ENCODE measurements at places on chromosomes 12 and 14.

DNA sequence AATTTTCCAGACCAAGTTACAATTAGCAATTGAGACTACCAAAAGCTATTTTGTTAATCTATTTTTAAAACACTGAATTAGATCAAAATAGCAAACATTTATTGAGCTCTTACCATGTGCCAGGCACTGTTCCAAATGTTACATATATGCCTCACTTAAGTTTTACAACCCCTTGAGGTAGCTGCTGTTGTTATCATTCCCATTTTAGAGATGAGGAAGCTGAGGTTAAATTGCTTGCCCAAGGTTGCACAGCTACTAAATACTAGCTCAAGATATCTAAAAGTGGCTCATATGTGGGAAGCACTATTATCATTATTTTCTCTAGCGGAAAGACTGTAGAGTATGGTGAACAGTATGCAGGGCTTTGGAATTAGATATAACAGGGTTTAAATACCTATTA is 19.5 kb upstream of the NAP1L1 start:
- no peak for DNase-seq

DNA sequence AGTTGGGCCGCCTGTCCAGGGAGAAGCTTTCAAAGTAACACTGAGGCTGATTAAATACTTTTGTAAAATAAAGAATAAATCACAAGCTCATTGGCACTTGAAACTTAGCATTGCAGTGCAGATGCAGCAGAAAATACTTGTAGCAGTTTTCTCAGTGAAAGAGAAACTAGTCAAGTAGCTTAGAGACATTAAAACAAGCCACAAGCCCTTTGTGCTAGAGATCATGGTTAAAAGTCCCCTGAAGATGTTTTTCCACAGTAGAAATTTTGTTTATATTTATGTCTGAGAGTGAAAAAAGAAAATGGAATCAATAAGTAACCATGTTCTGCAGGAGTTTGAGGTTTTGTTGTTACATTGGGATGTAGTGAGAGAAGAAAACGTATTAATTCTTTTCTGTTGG is 5.9 kb downstream of the PSEN1 start:
- no peak for DNase-seq

DNA sequence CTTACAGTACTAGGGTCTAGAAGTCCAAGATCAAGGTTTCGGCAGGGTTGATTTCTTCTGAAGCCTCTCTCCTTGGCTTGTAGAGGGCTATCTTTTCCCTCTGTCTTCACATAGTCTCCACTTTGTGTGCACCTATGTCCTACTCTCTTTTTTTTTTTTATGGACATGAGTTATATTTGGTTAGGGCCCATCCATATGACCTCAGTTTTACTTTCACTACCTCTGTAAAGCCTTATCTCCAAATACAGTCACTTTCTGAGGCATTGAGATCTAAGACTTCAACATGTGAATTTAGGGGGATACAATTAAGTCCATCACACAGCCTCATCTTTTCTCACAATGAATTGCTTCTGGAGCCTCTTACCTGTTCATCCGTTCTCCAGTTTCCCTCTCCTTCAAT is 5.9 kb upstream of the SPTB start:
- DNase-seq: no peak

DNA sequence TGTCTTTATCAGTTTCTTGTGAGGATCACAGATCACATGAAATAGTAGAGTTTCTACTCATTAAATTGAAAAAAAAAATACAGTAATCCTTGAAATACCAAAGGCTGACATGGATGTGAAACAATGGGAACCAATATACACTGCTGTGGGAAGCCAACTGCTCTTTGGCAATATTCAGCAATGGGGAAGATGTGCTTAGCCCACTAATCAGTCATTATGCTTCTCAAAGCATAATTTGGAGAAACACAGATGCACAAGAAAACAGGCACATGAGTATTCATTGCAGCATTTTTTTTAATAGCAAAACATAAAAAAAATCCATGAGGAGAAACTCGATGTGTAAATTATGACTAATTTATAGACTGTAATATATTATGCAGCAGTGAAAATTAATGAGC is 40.6 kb downstream of the A2M start:
- DNase-seq: no peak

DNA sequence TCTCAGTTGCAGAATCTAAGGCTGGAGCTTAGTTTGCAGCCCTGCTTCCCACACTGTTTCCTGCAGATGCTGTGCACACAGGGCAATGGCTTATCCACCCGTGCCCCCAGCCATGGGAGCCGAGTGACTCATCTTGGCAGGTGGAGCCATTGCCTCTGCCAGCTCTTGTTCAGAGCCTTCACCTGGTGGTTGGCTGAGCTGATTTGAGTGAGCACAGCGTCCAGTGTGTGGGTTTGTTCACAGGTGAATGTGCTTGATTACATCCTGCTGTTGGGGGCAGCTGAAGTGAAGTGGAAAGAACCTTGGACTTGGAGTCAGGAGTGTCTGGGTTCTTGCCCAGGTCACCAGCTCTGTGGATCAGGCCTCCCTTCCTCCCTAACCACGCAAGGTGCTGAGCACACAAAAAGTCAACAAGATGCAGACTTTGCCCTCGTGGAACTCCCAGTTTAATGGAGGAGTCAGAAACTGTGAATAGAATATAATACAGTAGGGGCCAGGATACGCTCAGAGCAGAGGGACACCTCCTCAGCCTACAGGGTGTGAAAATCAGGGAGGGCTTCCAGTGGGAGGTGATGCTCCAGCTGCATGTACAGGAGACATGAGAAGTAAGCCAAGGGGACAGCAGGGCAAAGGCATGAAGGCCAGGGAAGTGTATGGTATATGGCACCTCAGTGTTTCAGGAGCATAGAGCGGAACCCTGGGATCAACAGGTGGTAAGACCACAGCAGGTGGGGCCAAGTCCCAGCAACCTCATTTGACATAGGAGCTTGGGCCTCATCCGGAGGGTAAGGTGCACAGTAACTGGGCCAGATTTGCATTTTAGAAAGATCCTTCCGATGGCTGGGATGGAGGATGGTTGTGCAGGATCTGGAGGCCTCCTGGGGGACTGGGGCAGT is 22.8 kb downstream of the JDP2 start:
- no peak for DNase-seq

DNA sequence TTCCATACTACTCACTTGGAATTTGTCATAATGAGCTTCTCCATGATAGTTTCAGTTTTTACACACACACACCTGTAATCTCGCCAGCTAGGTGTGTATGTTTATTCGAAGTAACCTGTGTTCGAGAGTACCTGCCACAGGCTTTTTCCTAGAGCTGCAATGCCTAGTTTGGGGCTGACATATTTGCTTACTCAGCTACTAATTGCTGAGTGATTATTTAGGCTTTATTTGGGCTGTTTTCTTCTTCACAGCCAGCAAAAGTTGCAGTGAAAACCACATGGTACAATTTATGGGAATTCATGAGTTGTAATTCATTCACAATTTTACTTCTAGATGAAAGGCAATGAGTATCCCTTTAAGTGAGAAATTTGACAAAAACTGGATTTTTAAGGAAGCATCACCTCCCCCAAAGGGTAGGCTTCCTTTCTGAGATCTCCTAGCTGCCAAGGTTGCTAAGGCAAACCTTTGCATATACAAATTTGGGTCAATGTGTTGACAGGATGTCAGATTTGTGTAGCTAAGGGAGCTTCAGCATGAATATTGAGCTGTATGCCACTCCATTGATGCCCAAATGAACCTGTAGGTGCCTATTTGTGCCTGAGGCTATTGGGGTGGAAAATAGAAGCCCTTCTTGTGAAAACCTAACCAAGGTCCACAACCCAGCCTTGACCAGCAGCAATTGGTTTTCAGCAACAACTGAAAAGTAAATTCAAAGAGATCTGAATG is 108.7 kb upstream of the OTX2 start:
- DNase-seq: no peak

- peak; percentile 42 for DNase-seq
Measured at GRCh38 chr14:20624495-20625070, 16.9 kb downstream of the OR6S1 start.

GRCh38 chr12:21613931-21614330 is 9.3 kb upstream of the GYS2 start:
- no peak for DNase-seq

DNA sequence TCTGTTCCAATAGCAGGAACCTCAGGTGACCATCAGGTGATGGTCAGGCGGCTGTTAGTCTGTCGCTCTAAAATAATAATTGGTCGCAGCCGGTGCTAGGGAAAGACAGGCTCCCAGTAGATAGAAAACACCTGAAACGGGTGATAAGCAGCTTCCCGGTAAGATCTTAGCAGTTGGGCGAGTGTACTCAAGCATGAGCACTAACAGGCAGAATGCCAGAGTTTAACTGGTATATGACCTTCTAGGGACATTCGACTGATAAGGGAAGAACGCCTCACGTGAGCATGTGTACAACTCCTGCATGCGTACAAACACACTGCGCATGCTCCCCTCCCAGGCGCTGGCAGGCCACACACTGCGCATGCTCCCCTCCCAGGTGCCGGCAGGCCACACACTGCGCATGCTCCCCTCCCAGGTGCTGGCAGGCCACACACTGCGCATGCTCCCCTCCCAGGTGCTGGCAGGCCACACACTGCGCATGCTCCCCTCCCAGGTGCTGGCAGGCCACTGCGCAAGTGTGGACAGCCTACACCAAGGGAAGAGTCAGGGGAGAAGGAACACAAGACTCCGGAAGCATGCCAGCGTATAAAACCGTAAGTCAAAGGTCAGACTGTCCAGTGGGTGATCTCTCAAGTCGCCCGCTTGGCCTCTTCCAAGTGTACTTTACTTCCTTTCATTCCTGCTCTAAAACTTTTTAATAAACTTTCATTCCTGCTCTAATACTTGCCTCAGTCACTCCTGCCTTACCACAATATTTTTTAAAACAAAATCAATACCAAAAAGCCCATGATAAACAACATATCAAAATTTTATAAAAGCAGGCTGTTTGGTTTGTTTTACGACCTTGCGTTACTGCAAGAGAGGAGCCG is 24.5 kb downstream of the GPRC5D start:
- DNase-seq: peak; percentile 48

DNA sequence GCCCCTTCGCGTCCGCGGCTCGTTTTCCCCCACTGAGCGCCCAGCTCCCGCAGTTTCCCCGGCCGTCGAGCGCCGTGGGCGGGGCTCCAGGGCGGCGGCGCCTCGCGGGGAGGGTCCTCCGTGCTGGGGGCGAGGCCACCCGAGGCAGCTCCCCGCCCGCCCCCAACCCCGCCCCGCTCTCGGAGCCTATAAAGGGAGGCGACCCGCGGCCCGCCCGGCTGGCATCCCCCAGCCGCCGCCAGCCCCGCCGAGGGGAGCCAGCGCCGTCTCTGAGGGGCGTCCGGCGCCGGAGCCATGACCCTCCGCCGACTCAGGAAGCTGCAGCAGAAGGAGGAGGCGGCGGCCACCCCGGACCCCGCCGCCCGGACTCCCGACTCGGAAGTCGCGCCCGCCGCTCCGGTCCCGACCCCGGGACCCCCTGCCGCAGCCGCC is at the start of gene TAMALIN:
TAMALIN (plus strand) TSS at position 221 of the 432 bp plus-strand sequence; CDS start at position 295, 74 bp downstream.
- DNase-seq: peak; percentile 79

- DNase-seq: no peak
Measured at GRCh38 chr12:115794659-115795081, 482.8 kb downstream of the MED13L start.

- DNase-seq: no peak
Measured at GRCh38 chr14:81172353-81172752, 48.4 kb downstream of the GTF2A1 start.

GRCh38 chr14:25431211-25432076 is 381.5 kb upstream of the STXBP6 start:
- DNase-seq: peak; percentile 5

DNA sequence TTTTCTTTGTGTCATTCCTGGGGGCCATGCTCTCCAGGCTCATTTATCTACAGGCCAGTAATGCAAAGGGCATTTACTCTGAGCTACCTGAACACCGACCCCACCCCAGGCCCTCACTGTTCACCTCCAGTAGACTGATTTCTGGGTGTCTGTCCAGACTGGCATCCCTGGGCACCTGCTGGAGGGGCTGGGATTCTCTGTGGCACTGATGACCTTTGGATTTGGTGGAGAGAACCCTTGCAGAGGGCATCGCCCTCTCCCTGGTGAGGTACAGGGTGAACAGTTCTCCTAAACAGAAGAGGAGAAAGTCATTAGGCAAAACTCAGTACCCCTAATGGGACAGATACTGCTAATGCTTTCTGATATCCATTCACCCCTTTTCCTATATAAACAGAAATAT is 27.1 kb upstream of the RIMBP2 start:
- no peak for DNase-seq

DNA sequence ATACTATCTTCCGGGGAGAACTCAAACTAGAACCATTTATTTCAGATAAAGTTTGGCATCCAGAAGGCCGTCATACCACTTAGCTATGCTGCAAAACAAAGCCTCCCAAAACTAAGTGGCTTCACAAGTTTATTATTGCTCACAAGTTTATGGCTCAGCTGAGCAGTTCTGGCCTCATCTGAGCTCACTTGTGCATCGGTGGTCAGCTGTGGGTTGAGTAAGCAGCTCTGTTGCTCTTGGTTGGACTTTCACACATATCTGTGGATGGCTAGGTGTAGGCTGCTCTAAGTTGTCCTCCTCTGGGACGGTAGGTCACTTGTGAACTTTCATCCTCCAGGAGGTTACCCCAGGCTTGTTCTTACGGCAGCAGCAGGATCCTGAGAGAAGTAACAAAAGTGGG is 162.7 kb downstream of the BTG1 start:
- no peak for DNase-seq

DNA sequence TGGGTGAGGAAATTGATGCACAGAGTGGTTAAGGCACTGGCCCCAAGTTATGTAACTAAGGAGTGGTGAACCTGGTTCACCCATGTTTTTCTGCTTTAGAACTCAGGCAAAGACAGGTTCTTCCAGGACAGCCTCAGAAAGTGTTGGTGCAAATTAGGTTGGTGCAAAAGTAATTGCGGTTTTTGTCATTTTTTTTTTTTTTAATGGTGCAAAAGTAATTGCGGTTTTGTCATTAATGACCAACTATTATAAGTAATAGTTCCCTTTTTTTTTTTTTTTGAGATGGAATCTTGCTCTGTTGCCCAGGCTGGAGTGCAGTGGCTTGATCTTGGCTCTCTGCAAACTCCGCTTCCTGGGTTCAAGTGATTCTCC is 5.2 kb upstream of the SSH1 start:
- no peak for DNase-seq

Data from stimulated activated CD4-positive, alpha-beta T cell treated with anti-CD3 and anti-CD28 coated beads, Interleukin-2, amount 100 ng/mL, for 24 hours (primary cell).